ENCODE measurements at places on chromosomes 6 and 20. TPM values are rescaled to one million over a fixed set of nuclear protein-coding genes. Genes with fewer than 3 reads are reported as not detected.
A peak's percentile ranks its signal among the peaks of the same experiment; 100 is the strongest.

C20orf173 gene
- not detected for total RNA-seq

GRCh38 chr6:19934996-19935591 lies 97.9 kb downstream of the ID4 start:
- no peak for DNase-seq

GRCh38 chr6:132131351-132131750 lies 180.2 kb upstream of the CCN2 start:
- DNase-seq: no peak

- no peak for DNase-seq
Measured at GRCh38 chr6:128327890-128328289, 192.5 kb downstream of the PTPRK start.

GRCh38 chr20:54116550-54117235 lies 46.3 kb upstream of the BCAS1 start:
- DNase-seq: no peak

DNA sequence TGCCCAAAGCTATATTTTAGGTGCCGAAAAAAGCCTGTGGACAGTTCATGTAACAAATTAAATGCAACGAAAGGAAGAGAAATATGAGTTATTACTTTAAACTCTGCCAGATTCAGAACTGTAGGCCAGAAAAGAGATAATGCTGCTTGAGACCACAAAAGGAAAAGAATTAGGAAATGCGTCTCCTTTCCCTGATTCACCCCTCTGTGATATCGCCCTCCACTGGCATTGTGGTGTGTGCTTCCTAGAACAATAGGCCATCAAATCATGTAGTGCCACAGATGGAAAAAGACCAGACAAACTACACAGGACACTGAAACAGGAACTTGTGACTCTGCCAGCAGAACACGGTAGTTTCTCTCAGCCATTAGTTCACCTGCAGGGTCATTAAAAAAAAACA lies 14.7 kb upstream of the LAMA4 start:
- peak; percentile 51 for DNase-seq

- no peak for DNase-seq
Measured at GRCh38 chr6:125596020-125596419, 153.4 kb upstream of the HEY2 start.

- no peak for DNase-seq
Measured at GRCh38 chr6:157925771-157926170, 55.9 kb upstream of the SYNJ2 start.

GRCh38 chr6:122681705-122682104 lies 71.5 kb downstream of the PKIB start:
- no peak for DNase-seq

Data from ovary (tissue), 10 donors.